ENCODE measurements at places on chromosomes 11 and 22. TPM values are rescaled to one million over a fixed set of nuclear protein-coding genes. Genes with fewer than 3 reads are reported as not detected.

The TMEM109 gene
- polyA plus RNA-seq = 112 TPM

The APOL5 gene
- not detected for polyA plus RNA-seq

The ENTHD1 gene
- polyA plus RNA-seq = not detected

The ABCG4 gene
- polyA plus RNA-seq = 0.21 TPM

The MAFF gene
- 34.7 TPM for polyA plus RNA-seq

The C11orf91 gene
- 0.21 TPM for polyA plus RNA-seq

The NAA40 gene
- polyA plus RNA-seq = 8.5 TPM

The SLC1A2 gene
- polyA plus RNA-seq = not detected

The CKAP5 gene
- polyA plus RNA-seq = 13.4 TPM

The OR4D11 gene
- not detected for polyA plus RNA-seq

The KRTAP5-9 gene
- 0.92 TPM for polyA plus RNA-seq

The OR10A6 gene
- not detected for polyA plus RNA-seq

The IL18 gene
- polyA plus RNA-seq = 289 TPM

The OR52A1 gene
- polyA plus RNA-seq = not detected

The TMEM132A gene
- polyA plus RNA-seq = 37.4 TPM

The GLYATL2 gene
- 0.16 TPM for polyA plus RNA-seq

The IL17REL gene
- polyA plus RNA-seq = not detected

The LSP1 gene
- polyA plus RNA-seq = 130 TPM

The OR10A2 gene
- polyA plus RNA-seq = not detected

The GLYAT gene
- polyA plus RNA-seq = not detected

The CBLIF gene
- 0.07 TPM for polyA plus RNA-seq
